NAMALWA (cell line): ENCODE measurements at places on chromosomes 13 and 19.

DNA sequence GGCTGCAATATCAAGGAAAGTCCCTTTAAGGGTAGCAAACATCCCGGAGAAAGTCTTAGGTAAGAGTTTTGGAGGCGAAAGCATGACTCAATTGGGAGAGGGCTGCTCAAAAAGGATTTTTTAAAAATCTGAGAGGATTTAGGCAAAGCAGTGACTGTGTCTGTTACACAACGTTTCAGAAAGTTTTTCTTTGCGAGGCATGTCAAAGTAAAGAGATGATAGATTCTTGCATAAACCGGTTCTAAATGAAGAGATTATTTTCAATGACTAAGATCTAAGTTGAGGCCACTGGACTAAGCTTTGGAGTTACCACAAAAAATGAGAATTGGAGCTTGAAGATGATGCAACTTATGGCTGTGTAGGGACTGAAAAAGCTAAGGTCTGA is 43.7 kb upstream of the ENOX1 start:
- no peak for DNase-seq

DNA sequence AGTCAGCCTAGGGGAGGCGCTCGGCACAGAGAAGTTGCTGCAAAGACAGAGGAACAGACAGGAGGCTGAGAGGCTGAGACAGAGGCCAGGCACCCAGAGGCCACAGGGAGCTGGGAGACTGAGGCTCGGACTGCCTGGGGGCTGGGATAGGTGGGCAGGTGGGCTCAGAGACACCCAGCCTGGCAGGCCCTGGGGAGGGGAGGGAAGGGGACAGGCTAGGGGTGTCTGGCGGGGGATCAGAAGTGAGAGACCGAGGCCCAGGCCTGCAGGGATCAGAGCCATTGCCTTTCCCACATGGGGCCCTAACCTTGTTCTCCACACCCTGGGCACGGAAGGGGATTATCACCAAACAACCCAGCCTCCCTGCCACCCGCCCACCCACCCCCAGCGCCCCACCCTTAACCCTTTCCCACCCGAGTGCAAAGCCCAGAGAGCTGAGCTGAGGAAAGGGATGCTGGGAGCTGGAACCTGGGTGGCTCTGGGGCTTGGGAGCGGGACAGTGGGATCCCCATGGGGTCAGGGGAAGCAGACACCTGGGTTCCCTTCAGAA is 1.3 kb downstream of the NTN5 start:
- no peak for DNase-seq

GRCh38 chr19:51323481-51324166 is 12.2 kb downstream of the IGLON5 start:
- DNase-seq = no peak

- no peak for DNase-seq
These were observed 30.0 kb upstream of the RFXAP start for GRCh38 chr13:36789061-36789460.

DNA sequence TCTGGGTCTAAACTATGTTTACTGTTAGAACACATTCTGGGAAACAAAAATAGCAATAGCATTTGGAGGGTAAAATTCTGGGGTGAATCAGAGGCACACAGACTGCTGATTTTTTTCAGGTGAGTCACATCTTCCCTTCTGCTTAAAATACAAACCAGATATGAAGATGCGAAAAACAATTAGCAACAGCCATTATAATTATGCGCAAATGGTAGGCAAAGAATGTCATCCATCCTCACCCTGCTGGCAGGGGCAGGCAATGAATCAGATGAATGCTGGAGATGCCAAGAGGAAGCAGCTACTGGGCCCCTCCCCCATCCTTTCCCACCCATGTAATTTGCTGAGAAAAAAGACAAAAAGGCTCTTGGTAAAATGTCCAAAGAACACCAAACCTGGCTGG is 282.9 kb downstream of the KLF5 start:
- DNase-seq = no peak

DNA sequence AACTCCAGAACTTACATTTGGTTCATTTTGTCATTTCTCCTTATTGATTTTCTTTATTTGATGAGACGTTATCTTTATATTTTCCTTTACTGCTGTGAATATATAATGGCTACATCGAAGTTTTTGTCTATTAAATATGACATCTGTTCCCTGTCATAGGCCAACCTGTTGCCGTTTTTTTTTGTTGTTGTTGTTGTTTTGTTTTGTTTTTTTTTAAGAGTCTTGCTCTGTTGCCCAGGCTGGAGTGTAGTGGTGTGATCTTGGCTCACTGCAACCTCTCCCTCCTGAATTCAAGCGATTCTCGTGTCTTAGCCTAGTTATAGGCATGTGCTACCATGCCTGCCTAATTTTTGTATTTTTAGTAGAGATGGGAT is 29.4 kb downstream of the ZNF780B start:
- DNase-seq = no peak

GRCh38 chr13:72145383-72145782 is 278.4 kb upstream of the DACH1 start:
- no peak for DNase-seq

- peak; percentile 89 for DNase-seq
These were observed 5.1 kb downstream of the JUNB start for GRCh38 chr19:12796146-12797071.

DNA sequence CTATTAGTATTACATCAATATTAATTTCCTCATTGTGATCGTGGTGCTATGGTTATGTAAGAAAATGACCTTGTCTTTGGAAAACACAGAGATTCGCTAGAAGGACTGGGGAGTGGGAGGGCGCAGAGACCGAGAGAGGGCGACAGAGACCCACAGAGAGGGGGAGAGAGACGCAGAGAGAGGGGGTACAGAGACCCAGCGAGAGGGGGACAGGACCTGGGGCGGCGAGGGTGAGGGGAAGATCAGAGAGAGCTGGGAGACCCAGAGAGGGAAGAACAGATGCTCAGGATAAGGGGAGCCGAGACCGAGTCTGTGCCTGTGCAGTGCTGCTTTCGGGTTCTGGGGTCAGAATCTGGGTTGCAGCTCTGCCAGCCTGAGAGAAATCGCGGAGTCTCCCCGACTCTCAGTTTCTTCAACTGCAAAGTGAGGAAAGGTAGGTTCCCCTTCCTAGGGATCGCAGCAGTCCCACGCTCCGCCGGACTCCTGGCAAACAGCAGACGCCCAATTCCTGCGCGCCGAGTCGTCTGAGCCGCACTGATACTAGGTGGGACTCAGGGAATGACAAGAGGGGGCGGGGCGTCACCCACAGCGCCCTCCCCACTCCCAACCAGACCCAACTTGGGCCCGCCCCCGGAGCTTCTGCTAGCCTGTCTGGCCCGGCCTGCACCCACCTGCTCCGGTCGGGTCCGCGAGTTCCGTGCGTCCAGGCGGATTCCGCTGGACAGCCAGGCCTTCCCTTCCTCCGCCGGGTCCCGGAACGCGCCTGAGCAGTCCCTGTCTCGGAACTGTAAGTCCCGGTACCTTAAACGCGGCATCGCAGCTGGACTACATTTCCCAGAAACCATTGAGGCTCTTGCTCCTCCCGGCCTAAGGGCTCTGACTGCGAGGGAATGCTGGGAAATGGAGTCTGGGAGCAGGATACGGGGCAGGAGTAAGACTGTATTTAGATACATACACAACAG is 15.3 kb downstream of the IZUMO2 start:
- peak; percentile 63 for DNase-seq

- DNase-seq = no peak
These were observed 211.3 kb downstream of the RBM26 start for GRCh38 chr13:79194727-79195126.

DNA sequence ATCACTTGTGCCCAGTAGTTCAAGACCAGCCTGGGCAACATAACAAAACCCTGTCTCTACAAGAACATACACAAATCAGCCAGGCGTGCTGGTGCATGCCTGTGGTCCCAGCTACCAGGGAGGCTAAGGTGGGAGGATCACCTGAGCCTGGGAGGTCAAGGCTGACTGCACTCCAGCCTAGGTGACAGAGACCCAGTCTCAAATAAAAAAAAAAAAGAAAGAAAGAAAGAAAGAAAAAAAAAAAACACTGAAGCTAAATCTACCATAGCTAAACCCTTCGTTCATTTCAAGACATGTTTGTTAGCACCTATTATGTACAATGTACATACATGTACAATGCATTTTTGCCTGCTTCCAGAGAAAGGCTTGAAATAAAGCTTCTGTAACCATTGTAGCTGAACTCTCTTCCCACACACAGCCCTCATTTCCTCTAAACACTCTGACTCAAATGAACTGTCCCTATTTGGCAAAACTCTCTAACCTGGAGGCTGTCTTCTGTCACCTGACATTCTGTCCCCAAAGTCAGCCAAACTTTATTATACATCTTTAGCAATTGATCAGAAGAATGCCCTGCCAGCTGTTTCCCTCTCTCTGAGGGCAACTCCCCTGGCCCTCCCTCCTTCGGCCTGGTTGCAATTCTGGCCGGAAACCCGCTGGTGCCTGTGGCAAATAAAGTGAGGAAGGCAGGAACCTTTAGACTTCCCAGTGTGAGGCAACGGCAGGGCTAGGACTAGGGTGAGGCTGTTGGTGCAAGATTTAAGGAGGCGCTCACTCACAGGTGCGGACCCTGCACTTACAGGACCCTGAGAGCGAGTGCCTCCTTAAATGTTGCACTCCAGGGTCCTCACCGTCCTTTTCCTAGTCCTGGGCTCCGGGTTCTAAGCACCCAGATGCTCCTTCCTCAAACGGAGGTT is 1.8 kb downstream of the ETHE1 start:
- no peak for DNase-seq
